ENCODE measurements at places on chromosomes 5 and 9.

- peak; percentile 36 for DNase-seq
Measured at GRCh38 chr9:9790216-9790872, 822.5 kb downstream of the PTPRD start.

GRCh38 chr9:84744195-84744594 lies 74.7 kb downstream of the NTRK2 start:
- no peak for DNase-seq

DNA sequence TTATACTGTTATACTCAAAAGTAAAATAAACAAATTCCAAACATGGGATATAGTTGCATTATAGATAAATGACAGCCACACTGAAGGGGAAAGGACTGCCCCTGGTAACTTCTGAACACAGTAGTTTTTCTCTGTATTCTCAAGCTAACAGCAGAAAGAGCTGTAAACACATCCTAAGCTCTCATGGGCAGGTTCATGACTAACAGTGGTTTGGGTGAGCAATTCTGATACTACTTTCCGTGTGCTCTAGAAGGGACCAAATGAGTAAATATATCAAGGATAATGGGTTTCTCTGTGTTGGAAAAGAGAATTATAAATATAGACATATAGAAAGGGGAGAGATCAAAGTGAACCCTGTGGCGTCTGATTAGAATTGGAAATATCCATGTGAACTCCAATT lies 2.2 kb upstream of the LCN6 start:
- DNase-seq = no peak

DNA sequence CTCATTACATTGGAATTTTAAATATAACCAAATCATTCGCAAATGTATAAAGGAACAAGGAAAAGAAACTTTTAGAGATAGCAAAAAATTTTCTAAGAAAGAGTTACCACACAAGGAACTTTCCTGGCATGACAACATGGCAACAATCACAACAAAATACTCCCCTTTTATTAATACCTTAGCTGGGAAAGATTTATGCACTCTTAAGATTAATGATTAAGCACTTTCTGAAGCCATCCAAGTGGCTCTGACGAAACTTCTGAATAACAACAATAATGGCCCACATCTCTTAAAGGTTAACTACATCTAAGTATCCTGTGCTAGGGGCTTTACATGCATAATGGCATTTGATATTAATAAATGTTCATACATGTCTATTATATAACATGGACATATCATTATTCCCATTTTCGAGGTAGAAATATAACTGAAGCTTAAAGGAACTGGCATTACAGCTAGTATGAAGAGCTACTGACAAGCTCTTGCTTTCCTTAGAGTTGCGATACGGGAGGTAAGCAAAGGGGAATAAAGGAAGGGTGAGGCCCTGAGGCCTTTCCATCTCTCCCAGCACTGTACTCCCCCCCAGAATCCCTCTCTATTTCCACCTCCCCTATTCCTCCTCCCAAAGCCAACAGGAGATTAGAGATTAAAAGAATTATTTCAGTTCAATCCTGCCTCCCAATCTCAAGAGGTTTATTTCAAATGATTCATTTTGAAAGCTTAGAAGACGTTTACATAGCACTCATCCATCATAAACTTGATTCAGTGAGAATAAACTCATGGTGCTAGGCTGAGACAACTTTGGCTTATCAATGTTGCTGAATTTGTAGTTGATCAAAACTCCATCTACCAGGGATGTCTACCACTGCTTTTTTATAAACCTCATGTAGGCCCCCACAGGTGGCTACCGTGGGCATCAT lies 9.6 kb downstream of the MTMR12 start:
- DNase-seq = no peak

DNA sequence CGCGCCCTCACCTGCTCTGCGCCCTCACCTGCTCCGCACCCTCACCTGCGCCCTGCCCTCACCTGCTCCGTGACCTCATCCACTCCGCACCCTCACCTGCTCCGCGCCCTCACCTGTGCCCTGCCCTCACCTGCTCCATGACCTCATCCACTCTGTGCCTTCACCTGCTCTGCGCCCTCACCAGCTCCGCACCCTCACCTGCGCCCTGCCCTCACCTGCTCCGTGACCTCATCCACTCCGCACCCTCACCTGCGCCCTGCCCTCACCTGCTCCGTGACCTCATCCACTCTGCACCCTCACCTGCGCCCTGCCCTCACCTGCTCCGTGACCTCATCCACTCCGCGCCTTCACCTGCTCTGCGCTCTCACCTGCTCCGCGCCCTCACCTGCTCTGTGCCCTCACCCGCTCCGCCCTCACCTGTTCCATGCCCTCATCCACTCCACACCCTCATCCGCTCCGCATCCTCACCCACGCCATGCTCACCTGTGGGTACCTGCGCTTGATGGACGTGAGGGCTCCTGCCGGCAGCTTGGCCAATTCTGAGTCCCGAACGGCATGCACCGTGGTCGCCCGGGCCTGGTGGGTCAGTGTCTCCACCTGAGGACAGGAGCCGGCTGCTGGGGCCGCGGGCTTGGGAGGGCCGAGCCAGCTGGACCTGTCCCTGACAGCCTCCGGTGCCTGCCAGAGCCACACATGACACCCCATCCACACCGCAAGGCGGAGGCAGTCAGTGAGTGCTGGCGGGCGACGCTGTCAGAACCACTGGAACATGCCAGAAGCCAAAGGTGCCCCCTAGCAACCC lies 35.6 kb upstream of the NSMF start:
- DNase-seq = no peak

DNA sequence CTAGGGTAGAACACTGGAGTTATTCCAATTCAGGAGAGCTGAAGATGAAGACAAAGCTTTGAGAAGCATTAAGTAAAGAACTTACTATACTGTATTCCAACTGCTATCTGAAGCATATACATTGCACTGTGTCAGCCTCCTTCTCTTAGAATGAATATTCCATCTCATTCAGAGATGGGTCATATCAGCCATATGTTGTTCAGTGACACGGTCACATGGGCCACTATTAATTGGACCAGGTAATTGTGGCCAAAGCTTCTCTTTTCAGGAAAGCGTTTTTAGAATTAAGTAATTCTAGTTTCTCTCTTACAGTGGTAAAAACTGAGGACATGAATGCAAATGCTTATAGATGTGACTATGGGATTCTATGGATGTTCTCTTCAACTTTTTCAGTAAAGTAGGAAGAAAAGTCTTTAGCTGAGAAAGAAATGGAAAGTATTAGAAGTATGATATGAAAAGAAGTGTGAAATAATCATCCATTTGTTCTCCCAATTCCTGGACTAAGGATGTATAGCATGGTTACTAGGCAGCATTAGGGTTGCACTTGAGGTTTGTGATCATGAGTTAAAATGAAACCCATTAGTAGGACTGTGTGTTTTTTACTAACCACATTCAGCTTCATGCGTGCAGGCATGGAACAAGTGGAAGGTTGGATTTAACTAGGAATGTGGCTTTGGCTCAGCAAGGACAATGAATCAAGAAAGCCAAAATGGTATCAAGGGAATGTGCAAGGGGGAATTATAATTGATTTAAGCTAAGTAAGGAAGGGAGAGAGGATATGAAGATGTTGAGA lies 40.9 kb downstream of the CETN3 start:
- no peak for DNase-seq

GRCh38 chr5:159702301-159702700 lies 214.0 kb upstream of the ADRA1B start:
- no peak for DNase-seq

GRCh38 chr5:137118629-137119028 lies 380.5 kb downstream of the SPOCK1 start:
- DNase-seq = no peak

GRCh38 chr5:110265162-110265561 lies 461.3 kb downstream of the TMEM232 start:
- no peak for DNase-seq

GRCh38 chr5:176822041-176822792 lies 11.9 kb downstream of the UNC5A start:
- DNase-seq = no peak

- DNase-seq = no peak
Measured at GRCh38 chr5:74684900-74685851, at the start of gene HEXB. Gene HEXB (plus strand): TSS chr5:74685233. CDS start chr5:74685261, 28 bp downstream.

DNA sequence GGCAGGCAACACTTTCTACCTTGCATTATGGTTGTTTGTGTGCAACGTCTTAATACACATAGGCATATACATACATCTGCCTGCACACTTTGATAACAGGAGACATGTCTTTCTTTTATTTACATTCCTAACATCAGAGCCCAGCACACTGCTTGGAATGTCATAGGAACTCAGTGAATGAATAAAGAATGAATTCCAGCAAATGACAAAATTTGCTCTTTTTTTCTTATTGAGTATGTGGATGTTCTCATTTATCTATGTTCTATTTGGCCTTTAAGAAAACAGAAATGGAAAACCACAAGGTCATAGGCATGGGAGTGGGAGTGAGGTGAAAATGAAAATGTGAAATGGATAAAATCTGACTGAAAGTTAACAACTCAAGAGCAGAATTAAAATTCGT lies 36.3 kb upstream of the PALM2AKAP2 start:
- DNase-seq = no peak

DNA sequence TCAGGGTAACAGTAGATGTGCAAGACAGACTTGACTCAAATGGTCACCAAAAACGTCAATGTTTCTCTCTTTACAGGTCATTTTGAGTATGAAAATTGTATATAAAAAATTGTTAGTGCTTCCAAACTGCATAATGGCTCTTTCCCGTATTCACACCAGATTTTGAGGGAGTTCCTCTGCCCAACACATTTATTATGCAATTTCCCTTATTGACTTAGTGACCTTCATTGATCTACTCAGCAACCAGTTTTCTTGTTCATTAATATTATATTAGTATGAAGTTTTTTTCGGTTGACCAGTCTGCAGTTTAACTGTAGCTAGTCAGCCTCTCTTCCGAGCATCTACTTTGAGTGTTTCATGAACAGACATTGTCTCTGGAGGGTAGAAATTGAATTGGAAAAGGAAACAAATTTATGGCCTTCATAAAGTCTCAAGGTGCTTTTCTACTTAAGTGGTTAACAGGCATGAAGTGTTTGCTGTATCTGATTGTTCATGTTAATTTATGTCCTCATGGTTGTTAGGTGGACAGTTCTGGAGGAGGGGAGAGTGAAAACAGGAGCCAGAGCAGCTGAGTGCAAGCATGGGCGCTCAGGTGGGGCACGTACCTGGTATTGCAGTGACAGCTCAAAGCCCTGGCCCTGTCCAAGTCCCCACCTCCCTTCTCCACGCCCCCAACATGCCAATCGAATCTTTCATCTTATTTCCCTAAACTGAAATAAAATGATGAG lies 240.2 kb downstream of the RFK start:
- DNase-seq = no peak

GRCh38 chr9:69223605-69224004 lies 49.5 kb downstream of the TJP2 start:
- DNase-seq = peak; percentile 33

DNA sequence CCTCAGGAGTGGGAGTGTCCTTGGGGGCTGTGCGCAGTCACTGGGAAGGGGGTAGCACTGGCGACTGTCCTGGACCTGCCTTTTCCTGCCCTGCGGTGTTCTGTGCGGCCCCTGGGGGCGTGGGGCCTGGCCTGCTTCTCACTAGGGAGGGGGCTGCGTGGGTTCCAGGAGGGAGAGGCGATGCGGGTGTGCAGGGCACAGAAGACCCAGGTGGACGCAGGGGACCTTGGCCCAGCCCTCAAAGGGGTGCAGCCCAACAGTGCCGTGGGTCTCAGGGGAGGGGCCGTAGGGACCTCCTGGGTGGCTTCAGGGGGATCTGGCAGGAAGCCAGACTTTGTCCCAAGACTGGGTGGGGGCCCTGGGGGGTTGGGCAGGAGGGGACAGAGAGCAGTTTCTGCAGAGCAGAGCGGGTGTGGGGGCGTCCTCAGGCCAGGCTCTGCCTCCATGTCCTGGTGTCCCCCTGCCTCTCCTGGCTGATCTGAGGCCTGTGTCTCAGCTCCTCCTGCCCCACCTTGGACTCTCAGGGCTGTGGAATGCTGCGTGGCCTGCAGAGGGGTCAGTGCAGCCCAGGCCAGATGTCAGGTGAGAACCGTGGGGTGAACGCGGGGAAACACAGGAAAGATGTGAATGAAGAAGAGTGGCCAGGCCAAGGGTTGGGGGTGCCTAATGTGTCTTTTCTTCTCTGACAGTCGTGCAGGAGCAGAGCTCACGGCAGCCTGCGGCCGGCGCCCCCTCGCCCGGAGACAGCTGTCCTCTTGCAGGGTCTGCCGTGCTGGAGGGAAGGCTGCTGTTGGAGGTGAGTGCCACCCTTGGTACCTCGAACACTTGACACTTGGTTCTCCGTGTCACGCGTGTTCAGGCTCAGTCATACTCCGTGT lies 54.6 kb downstream of the AHRR start:
- no peak for DNase-seq

DNA sequence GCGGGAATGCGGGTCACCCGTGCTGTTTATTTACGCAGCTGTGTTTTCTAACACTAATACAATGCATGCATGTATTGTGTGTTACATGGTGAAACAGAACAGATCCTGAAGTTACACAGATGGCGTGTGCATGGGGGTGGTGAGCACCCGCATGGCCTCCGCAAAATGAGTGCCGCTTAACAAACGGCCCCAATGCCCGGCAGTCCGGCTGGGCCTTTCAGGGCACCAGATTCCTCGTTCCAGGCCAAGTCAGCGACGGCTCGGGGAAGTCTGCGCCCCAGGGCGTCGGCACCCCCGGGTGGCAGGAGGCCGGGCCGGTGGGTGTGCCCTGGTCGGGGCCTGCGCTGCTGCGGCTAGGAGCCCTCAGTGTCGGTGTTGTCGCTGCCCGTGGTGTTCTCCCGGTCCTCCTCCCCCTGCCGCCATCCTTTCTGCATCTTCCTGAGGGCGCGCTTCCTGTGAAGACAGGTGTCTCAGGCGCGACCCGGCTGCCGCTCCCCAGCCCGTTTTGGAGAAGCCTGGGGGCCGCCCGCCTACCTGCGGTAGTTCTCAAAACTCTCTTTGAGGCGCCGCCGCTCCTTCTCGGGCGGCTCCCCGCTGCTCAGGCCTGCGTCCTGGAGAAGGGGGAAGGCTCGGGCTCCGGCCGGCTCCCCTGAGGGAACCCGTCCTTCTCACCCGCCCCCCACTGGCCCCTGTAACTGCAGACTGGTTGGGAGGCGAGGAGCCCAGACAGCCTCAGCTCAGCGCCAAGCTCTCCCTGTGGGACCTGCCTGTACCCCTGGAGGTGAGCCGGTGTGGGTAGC lies 605 bp upstream of the DNLZ start:
- no peak for DNase-seq

DNA sequence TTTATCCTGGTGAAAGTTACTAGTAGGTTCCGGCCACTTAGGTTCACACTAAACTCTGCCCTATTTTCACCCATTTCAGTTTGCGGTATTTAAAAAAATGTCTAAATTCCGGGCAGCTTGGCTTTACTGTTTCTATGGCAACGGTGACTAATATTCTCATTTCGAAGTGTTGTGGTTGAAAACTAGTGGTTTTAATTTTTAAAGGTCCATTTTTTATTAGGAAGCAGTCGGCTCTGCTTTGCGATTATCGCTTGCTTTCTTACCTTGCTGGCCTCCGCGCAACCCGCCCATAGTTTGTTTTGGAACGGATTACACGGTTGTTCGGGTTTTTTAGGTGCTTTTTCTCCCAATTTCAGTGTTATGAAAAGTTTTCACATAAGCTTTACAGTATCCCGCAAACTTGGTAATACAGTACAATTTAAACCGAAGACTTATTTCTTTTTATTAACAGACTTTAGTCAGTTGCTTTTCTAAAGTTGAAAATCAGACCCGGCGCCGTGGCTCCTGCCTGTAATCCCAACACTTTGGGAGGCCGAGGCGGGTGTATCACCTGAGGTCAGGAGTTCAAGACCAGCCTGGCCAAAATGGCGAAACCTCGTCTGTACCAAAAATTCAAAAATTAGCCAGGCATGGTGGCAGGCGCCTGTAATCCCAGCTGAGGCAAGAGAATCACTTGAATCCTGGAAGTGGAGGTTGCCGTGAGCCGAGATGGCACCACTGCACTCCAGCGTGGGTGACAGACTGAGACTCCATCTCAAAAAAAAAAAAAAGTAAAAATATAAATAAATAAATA lies 1.6 kb downstream of the KDM4C start:
- DNase-seq = no peak

- no peak for DNase-seq
Measured at GRCh38 chr5:77643654-77644370, 5.3 kb upstream of the OTP start.

Data from glomerular endothelial cell (primary cell).